SJSA1 (cell line): ENCODE measurements at places on chromosomes 5 and 9. TPM values are rescaled to one million over a fixed set of nuclear protein-coding genes. Genes with fewer than 3 reads are reported as not detected.

Gene ADAMTS16
- total RNA-seq: 5.4 and 7.5 TPM in 2 replicates

Gene CCDC152
- total RNA-seq: not detected in 2 replicates

Gene GPR150
- 0.18 TPM in 1 of 2 replicates, not detected in the other for total RNA-seq

Gene BRD9
- 71.5 and 77.6 TPM in 2 replicates for total RNA-seq

Gene LCN9
- not detected in 2 replicates for total RNA-seq

Gene BHMT2
- total RNA-seq: not detected in 2 replicates

Gene KIAA1191
- 68.3 and 107 TPM in 2 replicates for total RNA-seq

Gene DBH
- not detected in 2 replicates for total RNA-seq

Gene CARTPT
- not detected in 2 replicates for total RNA-seq

Gene SPATA31E1
- total RNA-seq: 0.26 TPM in 1 of 2 replicates, not detected in the other

Gene INVS
- total RNA-seq: 7.0 and 18.4 TPM in 2 replicates

Gene SPARC
- total RNA-seq: 2,833 and 2,882 TPM in 2 replicates

Gene LECT2
- total RNA-seq: not detected in 2 replicates

Gene SRD5A1
- 18.1 and 39.2 TPM in 2 replicates for total RNA-seq

Gene PTGS1
- 0.39 and 0.97 TPM in 2 replicates for total RNA-seq

Gene CDH9
- total RNA-seq: not detected in 2 replicates

Gene SLC6A3
- not detected in 2 replicates for total RNA-seq

Gene NELFB
- total RNA-seq: 35.2 and 41.9 TPM in 2 replicates

Gene ACTBL2
- total RNA-seq: not detected in 2 replicates

Gene MARCOL
- not detected in 2 replicates for total RNA-seq

Gene GPR151
- not detected in 2 replicates for total RNA-seq

Gene DAB2IP
- 1.2 and 2.8 TPM in 2 replicates for total RNA-seq

Gene ANKRD18A
- not detected in 2 replicates for total RNA-seq

Gene SPATA31C1
- not detected in 2 replicates for total RNA-seq

Gene RICTOR
- total RNA-seq: 15.7 and 16.8 TPM in 2 replicates

Gene CXCL14
- 0.29 TPM in 1 of 2 replicates, not detected in the other for total RNA-seq

Gene QRFP
- total RNA-seq: not detected in 2 replicates

Gene MARVELD2
- 0.13 and 0.16 TPM in 2 replicates for total RNA-seq

Gene RLN1
- not detected in 2 replicates for total RNA-seq

Gene ZDHHC11B
- not detected in 2 replicates for total RNA-seq

Gene STPG3
- not detected in 2 replicates for total RNA-seq
